Activated T-helper 1 cell treated with anti-CD3 and anti-CD28 coated beads, Interleukin-2, amount 50 U/mL, for 16 hours (primary cell): ENCODE measurements at places on chromosomes 6 and 20.

GRCh38 chr20:45011108-45011526 lies 44.8 kb downstream of the STK4 start:
- DNase-seq: no peak

- DNase-seq: no peak
These were observed 711.1 kb downstream of the HDGFL1 start for GRCh38 chr6:23280437-23280836.

- DNase-seq: no peak
These were observed 101.0 kb downstream of the ARHGAP18 start for GRCh38 chr6:129608886-129609537.

DNA sequence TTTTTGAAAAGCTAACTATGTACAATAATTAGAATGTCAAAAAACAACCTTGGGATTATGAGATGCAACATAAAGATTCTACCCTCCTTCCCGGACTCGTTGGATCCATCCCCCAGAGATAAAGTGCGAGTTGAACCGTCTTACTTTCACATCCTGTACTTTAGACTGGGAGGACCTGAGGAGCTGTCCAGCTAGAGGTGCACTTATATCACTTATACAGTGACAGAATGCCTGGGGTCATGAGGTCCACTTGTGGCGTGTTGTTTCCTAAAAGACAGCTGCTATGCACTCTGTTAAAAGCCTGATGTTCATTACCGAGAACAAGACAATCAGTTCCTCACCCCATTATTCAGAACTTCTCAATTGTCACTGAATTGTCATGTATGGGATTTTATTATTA lies 2.1 kb downstream of the CDS2 start:
- no peak for DNase-seq

DNA sequence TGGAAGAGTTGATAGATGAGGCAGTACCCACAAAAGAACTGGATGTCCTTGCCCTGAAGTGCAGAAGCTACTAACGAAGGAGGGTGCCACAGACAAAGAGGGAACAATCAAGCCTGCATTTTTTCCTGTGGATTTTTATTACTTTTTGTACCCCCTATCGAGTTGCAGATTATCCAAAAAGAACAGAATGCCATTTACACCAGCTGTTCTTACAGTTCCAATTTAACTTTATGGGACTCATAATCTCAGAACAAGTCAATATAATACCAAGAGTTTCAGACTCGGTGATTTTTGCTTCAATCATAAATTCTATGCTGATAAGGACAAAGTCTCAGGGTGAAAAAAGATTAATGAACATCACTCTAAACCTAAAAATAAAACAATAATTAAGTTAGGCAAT lies 4.0 kb upstream of the CNKSR3 start:
- DNase-seq: no peak

GRCh38 chr6:6397842-6398241 lies 77.4 kb upstream of the F13A1 start:
- no peak for DNase-seq

GRCh38 chr6:52503851-52504781 lies 72.7 kb downstream of the TRAM2 start:
- no peak for DNase-seq

GRCh38 chr6:149910721-149911151 lies 12.2 kb downstream of the RAET1G start:
- DNase-seq: no peak

DNA sequence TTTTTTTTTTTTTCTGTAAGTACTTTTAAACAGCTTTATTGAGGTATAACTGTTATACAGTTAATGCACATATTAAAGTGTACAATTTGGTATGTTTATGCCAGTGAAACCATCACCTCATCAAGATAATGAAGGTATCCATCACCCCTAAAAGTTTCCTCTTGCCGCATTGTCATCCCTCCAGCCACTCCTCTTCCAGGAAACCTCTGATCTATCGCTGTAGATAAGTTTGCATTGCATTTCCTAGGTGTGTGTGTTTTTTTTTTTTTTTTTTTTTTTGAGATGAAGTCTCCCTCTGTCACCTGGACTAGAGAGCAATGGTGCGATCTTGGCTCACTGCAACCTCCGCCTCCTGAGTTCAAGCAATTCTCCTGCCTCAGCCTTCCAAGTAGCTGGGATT lies 3.1 kb downstream of the SLX4IP start:
- DNase-seq: no peak

- DNase-seq: no peak
These were observed 184.1 kb upstream of the ARID1B start for GRCh38 chr6:156593127-156593526.

GRCh38 chr6:25147223-25147622 lies 132.0 kb upstream of the CARMIL1 start:
- DNase-seq: no peak

DNA sequence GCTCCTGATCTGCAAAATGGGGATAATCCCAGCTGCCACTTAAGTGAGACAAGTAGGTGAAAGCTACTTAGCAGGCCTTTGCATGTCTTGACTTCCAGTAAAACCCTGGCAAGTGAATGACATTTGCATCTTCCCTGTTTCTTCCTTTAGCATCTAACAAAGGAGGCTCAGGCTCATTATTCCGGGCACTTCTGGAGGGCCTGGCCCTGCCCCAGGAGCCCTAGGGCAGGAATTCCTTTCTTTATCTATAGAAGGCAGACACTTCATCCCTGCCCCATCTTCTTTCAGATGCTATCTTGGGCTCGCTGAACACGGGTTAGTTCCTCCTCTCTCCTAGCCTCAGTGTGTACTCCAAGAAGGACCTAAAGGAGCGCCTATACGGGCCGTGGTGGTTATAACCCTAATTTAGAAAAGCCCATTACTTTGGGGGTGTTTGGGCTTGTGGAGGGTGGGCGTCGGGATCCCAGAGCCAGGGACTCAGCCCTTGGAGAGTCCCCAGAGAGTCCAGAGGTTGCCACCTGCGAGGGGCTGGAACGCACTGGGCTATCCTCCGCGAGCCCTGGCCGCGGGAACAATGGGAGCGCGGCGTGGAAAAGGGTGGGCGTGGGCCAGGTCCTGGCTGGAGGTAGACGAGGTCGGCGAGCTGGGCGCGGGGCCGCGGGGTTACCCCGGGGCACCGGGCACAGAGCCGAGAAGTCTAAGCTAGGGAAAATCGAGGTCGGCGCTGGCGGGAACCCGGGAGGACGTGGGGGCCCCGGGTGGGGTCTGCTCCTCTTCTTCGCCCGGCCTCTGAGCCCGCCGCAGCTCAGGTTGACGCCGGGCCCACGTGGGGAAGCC lies 62.8 kb upstream of the EPB41L1 start:
- no peak for DNase-seq

- no peak for DNase-seq
These were observed 198.0 kb downstream of the SOX4 start for GRCh38 chr6:21791581-21791980.

DNA sequence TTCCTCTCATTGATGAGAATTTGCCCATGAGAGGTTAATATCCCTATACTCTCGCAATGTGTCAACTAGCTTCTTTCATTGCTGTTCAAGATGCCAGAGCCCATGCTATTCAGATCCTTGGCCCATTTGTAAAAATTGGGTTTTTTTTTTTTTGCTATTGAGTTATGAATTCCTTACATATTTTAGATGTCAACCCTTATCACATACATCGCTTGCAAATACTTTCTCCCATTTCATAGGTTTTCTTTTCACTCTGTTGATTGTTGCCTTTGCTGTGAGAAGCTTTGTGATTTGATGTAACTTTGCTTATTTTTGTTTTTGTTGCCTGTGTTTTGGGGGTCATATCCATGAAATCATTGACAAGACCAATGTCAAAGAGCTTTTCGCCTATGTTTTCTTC lies 32.2 kb upstream of the IPCEF1 start:
- DNase-seq: no peak

DNA sequence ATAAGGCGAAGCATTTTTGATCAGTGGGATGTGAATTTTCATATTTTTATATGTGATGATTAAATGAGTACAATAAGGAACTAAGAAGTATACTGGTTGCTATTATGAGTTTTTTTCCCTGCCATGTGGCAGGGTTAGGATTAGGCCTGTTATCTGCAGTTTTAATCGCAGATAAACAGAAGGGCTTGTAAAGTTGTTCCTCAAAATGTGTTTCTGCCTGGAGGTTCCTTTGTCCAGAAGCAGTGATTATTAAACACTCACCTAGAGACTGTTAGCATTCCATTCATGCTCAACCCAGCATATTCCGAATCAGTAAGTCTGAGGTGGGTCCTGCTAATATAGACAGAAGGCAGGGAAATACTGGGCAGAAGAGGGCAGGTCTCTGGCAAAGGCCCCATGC lies 316.0 kb downstream of the CLIC5 start:
- no peak for DNase-seq

DNA sequence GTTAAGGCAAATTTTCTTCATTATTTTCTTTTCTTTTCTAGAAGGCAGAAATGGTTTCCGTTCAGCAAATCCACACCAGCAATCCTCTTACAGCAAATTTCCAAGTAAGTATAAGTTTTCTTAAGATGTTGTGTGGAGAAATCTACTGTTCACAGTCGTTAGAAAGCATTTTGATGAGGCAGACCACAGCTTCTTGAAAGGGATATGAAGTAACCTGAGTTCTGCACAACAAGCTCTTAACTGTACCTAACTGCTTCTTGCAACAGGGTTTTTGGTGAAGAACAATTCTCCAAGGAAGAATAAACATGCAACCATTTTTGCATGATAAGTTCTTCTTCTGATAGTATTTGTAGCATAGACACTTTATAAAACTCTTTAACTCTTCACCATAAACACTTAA lies 45.3 kb upstream of the STXBP5 start:
- DNase-seq: no peak

- no peak for DNase-seq
These were observed 608.4 kb downstream of the EPHA7 start for GRCh38 chr6:92810913-92811312.

GRCh38 chr20:32976746-32977145 lies 27.5 kb downstream of the SUN5 start:
- DNase-seq: no peak

- no peak for DNase-seq
These were observed 22.7 kb downstream of the TFEB start for GRCh38 chr6:41712651-41713103.

DNA sequence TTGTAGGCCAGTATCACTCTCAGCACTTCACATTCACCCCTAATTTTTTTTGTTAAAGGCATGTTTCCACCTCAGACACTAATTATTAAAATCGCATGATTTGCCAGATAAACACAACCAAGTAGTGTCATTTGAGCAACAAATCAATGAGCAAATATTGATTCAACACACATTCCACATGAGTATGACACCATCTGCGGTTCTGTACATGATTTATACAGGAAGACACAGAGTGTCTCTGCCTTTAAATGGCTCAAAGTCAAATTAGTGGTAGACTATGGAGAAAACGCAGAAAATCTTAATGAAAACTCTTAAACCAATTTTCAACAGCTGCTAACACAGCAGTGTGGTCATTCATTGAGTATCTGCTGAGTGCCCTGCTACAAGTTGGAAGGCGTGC lies 300.2 kb downstream of the SOX4 start:
- DNase-seq: no peak
